ENCODE measurements at places on chromosomes 2 and 18.

DNA sequence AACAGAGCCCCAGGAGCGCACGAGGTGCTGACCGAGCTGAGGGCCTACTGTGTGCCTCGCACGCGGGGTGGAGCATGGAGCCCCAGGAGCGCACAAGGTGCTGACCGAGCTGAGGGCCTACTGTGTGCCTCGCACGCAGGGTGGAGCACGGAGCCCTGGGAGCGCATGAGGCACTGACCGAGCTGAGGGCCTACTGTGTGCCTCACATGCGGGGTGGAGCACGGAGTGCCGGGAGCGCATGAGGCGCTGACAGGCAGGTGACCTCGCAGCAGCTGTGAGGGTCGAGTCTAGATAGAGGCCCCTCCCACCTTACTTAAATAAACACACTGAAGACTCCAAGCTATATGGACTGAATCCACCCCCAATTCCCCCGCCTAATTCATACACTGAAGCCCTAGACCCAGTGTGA lies 60.3 kb downstream of the EIPR1 start:
- DNase-seq: no peak

DNA sequence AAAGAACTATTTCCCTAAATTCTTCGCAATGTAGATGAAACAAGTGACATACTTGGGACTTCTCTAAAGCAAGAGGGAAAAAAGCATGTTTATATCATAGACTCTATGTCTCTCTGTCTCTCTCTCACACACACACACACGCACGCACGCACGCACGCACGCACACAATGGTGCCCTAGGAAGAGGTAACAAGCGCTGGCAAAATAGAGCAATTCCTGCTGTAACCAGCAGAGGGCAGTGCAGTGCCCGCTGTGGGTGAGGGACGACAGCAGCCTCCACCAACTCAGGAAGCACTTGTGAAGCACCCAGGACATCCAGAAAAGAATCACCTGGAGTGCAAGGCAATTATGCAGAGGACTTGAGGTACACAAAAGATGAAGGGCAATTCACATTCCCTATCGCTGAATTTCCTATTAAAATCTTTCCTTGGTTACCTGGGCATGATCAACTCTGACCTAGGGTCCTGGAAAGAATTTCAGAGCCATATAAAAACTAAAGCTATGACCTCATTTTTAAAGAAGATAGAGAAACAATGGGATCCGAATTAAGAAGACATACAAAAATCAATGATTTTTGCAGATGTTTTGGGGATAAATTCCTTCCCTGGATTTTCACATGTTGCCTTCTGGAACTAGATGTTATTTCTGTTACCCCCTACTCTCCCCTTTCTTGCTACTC lies 166.4 kb downstream of the PDE11A start:
- DNase-seq: peak; percentile 81

DNA sequence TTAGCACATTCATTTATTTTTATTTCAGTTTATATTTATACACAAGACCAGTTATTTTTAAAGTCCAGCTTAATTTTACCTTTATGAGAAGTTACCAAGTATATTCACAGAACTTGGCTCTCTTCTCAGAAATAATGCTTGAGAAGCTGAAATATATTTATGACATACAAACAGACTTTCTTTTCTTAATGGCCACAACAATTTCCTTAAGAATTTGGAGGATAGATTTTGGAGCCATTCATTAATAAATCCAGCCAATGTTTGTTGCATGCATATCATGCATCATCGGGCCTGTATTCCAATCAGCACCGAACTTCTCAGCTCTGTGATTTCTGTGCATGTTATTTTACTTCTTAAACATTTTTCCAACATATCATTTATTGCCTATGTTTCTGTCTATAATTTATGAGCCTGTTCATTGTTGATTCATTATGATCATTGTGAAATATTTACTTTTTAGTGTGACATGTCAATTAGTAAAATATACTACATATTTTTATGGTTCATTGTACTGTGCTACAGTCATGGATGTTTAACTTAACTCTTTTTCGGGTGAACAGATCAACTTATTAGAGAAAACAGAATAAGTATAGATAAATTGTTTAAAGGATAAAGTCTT lies 3.5 kb downstream of the GULP1 start:
- no peak for DNase-seq

DNA sequence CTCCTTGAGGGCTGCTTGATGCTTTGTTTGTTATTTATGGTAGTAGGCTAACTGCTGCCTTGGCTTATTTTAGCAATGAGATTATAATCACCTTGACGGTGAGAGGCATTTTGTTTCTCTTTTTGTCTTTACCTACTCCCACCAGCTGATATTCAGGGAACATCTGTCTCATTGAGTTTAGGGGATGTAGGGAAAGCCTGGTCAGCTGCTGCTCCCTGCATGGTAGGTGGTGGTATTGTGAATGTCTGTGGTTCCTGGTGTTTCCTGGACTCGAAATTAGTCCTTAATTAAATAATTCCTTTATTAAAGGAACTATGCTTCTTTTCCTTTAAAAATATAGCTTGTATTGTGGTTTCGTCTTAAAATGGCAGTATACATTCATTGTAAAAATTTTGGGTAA lies 77.8 kb downstream of the ADAM23 start:
- DNase-seq: no peak

GRCh38 chr2:30491225-30491624 lies 44.2 kb downstream of the LCLAT1 start:
- no peak for DNase-seq

GRCh38 chr2:41527525-41528323 lies 520.1 kb upstream of the PKDCC start:
- DNase-seq: no peak

DNA sequence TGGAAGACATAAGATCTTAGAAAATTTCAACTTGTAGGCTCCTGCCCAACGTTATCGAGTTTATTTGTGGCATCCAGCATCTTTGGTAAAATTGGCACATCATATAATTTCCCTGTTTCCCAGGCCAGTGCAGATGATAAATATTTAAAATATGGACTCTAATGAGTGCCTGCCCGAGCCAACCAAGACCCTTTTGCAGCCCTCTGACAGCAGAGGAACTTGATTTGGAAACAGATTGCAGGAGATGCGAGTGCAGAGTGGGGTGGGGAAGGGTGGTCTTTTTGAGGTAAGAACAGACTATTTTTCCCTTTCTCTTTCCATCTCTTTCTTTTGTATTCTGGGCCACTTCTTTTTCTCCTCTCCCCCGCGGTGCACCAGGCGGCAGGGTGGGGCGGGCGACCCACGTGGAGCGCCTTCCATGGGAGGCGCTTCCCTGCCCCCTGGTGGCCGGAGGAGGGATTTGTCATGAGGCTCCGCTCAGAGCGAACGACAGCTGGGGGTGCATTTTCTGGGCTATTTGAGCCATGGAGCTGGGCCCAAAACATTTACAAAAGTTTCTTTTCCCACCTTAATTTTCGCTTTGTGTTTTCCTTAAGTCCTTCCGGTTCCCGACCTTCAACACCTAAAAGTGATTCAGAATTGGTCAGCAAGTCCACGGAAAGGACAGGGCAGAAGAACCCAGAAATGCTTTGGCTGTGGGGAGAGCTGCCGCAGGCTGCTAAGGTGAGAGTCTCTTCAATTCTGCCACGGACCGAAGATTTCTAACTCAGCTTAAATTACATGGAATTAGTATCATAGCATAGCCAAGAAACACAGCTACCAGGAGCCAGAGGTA lies 32.7 kb downstream of the LPIN1 start:
- DNase-seq: peak; percentile 91

DNA sequence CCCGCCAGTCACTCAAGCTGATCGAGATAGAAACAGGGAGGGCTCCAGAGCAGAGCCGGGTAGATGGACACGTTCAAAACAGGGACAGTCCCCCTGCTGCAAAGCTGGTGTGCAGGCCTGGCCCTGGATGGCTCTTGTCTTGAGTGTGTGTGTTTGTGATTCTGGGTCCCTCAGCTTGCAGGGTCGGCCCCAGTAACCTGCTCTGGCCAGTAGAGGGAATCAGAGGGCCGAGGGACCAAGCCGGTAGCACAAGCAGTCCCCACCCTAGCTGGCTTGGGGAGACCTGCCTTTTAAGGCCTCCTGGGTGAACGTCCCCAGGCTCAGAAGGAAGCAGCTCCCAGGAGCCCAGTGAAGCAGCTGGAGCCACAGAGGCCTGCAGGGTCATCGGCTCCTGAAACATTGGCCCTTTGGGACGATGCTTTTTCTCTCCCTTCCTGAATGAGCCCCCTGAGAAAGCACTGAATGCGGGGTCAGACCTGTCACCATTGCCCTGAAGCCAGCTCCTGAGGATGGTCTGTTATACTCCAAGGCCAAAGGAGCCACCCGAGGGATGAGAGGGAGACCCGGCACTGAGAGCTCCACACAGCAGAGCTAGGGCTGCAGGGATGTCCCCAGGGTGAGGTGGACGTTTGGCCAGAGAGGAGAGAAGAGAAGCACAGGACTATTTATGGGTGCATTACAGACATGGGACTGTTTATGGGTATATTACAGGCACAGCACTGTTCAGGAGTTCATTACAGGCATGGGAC lies 15.4 kb upstream of the MLPH start:
- peak; percentile 48 for DNase-seq

- DNase-seq: no peak
Measured at GRCh38 chr2:147888680-147889079, 43.9 kb downstream of the ACVR2A start.

DNA sequence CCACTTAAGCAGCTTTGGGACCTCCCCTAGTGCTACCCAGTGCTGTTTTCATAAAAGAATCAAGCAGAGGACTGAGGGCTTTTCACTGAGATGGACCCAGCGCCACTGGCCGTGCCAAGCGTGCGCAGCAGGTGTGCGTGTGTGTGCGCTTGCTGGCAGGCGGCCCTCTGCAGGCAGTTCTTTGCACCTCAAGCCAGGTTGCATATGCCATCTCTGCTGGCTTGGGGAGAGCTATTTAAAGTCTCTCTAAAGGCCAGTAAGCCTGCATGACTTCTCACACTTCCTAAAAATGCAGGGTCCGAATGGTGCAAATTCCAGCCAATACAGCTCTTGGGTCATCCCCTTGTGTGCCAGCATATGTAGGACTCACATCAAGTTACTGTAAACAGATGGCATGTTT lies 255.5 kb downstream of the RNF152 start:
- DNase-seq: no peak

DNA sequence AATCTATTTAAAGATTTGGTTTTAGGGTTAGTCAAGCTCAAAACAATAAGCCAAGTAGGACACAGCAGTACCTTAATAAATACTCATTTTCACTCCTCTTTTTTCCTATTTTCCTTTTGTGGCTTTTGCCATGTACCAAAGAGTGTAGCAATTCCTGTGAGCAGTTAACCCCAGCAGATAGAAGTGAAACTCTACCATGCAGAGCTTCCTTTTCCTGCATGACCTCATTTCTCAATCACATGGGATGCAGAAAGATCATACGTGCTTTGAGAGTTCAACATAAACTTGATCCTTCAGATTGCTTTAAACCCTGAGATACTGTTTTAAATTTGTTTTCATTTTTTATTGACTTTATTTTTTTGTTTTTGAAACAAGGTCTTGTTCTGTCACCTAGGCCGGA lies 99.1 kb upstream of the ARHGAP15 start:
- no peak for DNase-seq

DNA sequence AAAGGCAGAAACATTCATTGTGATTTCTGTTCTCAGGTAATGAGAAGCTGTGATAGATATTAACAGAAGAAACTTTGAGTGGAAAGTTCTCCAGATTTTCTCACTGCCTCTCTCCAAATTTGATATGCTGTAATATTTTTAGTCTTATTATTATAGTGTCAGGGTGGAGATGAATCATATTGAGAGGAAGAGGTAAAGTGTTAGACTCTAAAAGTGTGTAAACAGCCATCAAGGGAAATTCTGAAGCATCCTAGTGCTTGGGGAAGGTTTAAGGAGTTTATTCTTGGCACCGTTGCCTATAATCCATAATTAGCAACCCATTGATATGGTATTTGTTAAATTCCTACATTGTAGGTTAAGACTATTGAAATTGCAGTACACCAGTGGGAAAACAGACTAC lies 104.7 kb upstream of the NABP1 start:
- no peak for DNase-seq

DNA sequence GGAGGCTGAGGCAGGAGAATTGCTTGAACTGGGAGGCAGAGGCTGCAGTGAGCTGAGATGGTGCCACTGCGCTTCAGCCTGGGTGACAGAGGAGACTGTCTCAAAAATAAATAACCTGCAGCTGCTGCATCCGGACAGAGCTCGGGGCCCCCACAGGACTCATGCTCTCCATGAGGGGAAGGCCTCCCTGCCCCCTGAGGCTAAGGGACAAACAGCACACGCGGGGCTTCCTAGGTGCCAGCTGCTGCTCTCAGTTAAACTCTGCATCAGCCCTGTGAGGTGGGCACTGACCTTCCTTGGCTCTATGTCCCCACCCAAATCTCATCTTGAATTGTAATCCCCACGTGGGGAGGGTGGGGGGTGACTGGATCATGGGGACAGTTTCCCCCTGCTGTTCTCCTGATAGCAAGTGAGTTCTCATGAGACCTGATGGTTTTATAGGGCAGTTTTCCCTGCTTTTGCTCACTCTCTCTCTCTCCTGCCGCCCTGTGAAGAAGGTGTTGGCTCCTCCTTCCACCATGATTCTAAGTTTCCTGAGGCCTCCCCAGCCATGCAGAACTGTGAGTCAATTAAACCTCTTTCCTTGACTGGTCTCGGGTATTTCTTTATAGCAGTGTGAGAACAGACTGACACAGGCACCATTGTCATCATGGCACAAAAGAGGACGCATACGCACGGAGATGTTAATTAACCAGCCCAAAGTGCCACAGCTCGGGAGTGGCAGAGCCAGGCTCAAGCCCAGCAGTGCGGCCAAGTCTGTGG lies 49.9 kb upstream of the TAF1B start:
- DNase-seq: no peak

- DNase-seq: no peak
Measured at GRCh38 chr18:65725251-65726050, 25.4 kb upstream of the CDH7 start.

GRCh38 chr2:166376488-166376828 lies 714 bp upstream of the SCN9A start:
- no peak for DNase-seq

DNA sequence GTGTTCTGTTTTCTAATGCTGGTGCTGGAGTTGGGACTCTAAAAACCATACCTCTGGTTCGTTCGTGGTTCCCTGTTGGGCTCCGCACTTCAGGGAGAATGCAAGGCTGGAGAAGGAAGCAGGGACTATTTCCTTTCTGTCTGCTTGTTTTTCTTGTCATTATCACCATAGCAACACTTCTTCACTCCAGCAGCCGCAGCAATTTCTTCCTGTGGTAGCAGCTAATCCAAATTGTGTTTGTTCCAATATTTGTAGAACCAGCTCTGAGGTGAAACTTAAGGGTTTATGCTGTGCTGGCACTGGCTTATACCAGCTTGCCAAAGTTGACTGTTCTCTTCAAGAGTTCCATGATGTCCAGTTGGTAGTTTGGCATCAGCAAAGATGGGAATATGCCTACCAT lies 301.4 kb upstream of the SYT4 start:
- no peak for DNase-seq

GRCh38 chr2:43138441-43138840 lies 88.0 kb downstream of the ZFP36L2 start:
- DNase-seq: no peak

DNA sequence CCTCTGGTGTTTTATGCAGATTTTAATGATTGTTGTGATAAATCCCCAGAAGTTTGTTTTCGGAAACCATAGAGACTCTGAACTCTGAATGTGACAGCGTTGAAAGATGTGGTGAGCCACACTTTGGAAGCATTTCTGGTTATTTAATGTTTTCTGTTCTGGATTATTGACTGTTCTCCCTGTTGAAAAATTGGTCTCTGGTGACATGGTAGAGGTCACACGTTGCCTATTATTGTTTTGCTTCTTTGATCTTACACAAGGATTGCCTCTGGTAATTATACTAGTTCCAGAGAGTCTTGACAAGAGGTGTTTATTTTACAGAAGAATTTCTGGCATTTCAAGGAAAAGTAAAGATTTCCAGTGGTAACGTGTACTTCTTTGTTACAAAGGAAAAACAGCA lies 127.1 kb downstream of the GREB1L start:
- no peak for DNase-seq

- no peak for DNase-seq
Measured at GRCh38 chr2:201258666-201259615, 1.4 kb upstream of the CASP8 start.
